ENCODE measurements at places on chromosomes 13 and 19.
A peak's percentile ranks its signal among the peaks of the same experiment; 100 is the strongest.

DNA sequence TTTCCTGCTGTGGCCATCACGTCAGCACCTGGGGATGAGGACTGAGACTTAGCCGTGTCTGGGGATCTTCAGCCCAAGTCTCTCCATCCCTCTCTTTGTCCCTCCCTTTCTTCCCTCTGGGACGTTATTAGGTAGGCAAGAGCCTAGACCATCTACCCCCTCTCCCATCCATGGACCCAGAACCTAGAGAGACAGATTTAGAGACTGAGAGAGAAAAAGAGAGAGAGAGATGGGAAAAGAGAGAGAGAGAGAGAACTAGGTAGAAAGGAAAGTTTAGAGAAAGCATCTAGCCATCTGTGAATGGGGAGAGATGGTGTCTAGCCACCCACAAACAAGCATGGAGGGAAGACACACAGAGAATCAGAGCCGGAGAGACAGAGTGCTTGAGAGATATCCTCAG, 473 bp downstream of the KLK4 start:
- no peak for DNase-seq

GRCh38 chr19:49626226-49626625, 13.7 kb downstream of the RRAS start:
- DNase-seq, result no peak

GRCh38 chr13:64029343-64030093, 2613.9 kb upstream of the PCDH20 start:
- no peak for DNase-seq

- no peak for DNase-seq
These were observed 305.8 kb downstream of the MTUS2 start for GRCh38 chr13:29125934-29126424.

- DNase-seq, result no peak
These were observed 86.7 kb downstream of the MBNL2 start for GRCh38 chr13:97308735-97309429.

GRCh38 chr13:59061621-59062020, 1102.1 kb downstream of the DIAPH3 start:
- DNase-seq, result no peak

- no peak for DNase-seq
These were observed 2.7 kb downstream of the MKNK2 start for GRCh38 chr19:2048104-2048958.

GRCh38 chr19:408441-408901, 476 bp downstream of the C2CD4C start:
- peak; percentile 69 for DNase-seq

DNA sequence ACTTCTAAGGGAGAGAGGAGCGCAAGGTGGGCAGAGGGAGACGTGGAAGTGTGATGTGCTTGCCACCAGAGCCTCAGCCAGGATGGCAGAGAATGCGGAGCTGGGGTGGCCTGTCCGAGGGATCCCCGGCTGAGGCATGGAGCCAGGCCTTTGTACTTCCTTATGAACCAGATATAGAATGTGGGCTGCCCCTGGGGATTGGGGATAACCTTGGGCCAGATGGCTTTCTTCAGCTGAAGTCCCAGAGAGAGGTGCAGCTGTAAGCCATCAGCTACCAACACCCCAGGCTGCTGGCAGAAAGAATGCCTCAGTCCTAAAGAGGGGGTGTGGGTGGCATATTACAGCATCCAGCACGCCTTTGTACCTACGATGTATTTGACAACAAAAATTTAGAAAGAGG, 25.5 kb upstream of the FBXO17 start:
- no peak for DNase-seq

- DNase-seq, result no peak
These were observed 39.2 kb downstream of the WDFY2 start for GRCh38 chr13:51623473-51623872.

DNA sequence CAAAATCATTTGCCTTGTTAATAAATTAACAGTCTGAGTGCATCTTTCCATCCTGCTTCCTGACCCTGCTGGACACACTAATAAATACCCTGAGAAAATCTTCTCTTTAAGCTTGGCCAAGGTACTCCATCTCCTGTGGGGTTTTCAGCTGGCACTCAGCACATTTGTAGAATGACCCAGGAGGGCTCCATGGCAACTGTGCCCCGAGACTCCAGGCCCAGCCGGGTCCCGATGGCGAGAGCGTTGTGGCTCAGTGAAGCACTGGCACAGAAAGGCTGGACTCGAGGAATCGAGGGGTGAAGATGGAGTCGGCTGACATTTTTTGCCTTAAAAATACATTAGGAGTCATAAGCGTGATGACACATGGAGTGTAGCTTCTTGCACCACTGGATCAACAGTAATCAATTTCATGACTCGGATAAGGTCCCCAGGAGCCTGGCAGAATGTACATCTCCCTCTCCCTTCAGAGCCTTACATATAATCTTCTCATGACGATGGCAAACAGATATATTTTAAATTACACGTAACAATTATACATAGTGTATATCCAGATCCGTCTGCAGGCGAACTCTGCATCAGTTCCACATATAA, 85.4 kb downstream of the SLC7A1 start:
- no peak for DNase-seq

GRCh38 chr13:94335761-94336526, 143.5 kb downstream of the DCT start:
- DNase-seq, result peak; percentile 51

- no peak for DNase-seq
These were observed 93.4 kb downstream of the KCTD12 start for GRCh38 chr13:76792731-76793347.

GRCh38 chr13:71831716-71832115, 35.3 kb downstream of the DACH1 start:
- DNase-seq, result peak; percentile 23

- DNase-seq, result peak; percentile 73
These were observed 124.2 kb downstream of the TBC1D4 start for GRCh38 chr13:75357576-75358289.

DNA sequence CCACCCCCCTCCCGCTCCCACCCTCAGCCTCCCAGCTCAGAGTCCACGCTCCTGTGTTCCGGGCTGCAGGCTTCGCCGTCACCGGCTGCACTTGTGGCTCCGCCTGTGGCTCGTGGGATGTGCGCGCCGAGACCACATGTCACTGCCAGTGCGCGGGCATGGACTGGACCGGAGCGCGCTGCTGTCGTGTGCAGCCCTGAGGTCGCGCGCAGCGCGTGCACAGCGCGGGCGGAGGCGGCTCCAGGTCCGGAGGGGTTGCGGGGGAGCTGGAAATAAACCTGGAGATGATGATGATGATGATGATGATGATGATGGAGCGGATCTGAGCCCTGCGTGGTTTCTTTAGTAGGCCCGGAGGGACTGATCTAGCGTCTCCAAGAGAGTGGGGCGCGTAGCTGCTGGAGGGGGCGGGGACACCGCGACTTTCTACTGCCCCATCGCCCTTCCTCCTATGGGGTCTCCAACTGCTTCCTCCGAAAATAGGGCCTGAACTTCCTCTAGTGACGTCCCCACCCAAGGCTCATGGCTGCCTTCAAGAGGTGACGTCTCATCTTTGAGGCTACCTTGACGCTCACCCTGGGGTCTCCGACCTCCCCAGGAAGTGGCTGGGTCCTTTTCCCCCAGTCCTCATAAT, 1.4 kb downstream of the RETN start:
- DNase-seq, result no peak

DNA sequence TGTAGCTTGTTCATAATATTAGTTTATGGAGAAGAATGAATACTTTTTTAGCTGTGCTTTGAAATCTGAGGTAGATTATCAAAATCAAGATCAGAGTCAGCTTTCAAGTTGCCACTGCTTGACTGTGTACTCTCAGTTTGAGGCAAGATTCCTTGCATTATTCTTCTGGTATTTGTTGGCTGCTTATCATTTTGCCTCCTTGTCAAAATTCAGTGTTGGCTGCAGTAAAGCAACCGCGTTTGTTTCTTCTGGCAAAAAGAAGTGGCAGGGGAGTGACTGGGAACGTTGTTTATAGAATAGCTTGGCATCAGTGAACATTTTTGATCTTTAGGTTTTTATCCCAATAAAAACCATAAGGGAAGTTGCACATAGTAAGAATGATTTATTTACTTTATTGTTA, 419.3 kb upstream of the GPC6 start:
- DNase-seq, result no peak

DNA sequence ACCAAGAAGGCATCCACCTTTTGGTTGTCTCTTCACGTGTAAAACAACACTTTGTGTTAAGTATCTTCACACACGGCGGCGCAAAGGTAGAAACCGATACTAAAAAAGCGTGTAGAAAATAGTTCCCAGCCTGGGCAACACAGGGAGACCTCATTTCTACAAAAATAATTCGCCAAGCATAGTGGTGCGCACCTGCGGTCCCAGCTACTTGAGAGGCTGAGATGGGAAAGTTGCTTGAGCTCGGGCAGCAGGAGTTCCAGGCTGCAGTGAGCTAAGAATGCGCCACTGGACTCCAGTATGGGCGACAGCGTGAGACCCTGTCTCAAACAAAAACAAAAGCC, 573 bp upstream of the ERCC5 start:
- DNase-seq, result no peak

- DNase-seq, result no peak
These were observed 932.3 kb downstream of the EFNB2 start for GRCh38 chr13:105602956-105603670.

DNA sequence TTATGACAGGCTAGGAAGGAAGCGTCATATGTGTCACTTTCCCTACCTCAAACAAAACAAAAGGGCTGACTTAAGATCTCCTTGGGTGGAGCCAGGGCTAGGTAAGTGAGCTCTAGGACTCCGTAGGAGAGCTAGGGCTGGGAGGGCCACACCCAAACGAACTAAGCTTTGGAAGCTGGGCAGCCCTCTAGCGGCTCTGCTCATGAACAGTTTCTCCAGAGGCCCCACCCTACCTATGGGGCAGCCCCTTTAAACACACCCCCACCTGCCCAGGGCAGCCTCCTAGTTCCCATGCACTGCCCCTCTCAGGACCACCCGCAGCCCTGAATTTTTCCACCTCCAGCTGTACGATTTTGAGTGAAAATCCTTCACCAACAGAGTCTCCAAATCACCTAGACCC, 3.5 kb downstream of the PEG3 start:
- no peak for DNase-seq

GRCh38 chr19:46791944-46792343, 3.5 kb upstream of the SLC1A5 start:
- peak; percentile 48 for DNase-seq

DNA sequence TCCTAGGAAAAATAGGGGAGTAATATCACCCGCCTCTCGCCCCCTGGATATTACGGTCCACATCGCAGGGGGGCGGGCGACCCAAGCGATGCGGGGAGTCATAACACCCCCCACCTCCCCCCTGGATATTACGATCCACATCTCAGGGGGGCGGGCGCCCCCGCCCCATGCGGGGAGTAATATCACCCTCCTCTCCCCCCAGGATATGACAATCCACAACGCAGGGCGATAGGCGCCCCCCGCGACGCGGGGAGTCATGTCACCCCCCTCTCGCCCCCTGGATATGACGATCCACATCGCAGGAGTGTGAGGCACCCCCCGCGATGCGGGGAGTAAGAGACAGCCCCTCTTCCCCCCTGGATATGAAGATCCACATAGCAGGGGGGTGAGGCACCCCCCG, 684.4 kb upstream of the PCDH9 start:
- DNase-seq, result no peak

GRCh38 chr13:52371736-52372247, 34.2 kb downstream of the THSD1 start:
- DNase-seq, result peak; percentile 71

- no peak for DNase-seq
These were observed 12.1 kb downstream of the SLC5A5 start for GRCh38 chr19:17883627-17884410.

DNA sequence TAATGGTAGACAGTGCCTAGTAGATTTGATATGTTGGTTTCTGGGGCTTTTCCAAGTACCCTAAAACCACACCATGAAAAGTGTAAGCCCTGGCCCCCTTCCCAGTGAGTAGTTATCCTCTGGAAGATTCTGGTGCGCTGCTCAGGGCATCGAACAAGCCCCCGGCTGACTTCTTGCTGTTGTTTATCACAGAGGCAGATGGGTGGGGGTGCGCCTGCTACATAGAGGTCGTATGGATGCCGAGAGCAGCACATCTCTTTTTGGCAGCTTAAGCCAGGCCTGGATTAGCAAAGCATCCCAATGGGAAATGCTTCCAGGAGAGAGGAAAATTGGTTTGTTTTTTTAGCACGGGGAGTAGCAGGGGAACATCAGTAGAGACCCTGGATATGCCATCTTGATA, 26.3 kb upstream of the SPATA13 start:
- no peak for DNase-seq

DNA sequence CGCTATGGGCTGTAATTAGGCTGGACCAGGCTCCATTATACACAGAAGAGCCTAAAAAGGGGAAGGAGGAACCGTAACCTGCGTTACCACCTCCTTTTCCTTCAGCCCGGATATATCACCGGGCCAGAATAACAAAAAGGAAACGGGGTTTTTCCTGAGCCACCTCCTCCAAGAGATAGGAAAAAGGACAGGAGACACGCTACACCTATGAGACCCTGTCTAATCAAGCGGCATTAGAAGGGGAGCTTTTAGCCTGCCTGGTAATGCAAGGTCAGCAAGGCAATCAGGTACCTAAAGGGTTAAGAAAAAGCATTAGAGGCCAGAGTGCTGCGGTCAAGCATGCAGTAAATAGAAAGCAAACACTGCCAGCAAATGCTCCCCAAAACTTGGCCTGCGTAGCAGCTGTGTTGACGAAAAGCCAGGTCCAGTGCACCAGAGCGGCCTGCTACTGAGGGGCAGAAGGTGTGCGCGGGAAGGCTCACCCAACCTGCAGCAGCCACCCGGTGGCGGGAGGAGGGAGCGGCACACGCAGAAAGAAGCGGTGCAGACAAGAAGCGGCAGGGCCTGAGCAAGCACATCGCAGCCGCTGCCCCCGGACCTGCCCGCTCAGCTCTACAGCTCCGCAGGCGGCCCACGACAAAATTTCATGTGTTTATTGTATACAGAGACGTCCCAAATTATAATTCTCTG, 1466.1 kb downstream of the UQCRFS1 start:
- DNase-seq, result no peak

- DNase-seq, result no peak
These were observed 50.1 kb upstream of the OBI1 start for GRCh38 chr13:78709028-78709427.

DNA sequence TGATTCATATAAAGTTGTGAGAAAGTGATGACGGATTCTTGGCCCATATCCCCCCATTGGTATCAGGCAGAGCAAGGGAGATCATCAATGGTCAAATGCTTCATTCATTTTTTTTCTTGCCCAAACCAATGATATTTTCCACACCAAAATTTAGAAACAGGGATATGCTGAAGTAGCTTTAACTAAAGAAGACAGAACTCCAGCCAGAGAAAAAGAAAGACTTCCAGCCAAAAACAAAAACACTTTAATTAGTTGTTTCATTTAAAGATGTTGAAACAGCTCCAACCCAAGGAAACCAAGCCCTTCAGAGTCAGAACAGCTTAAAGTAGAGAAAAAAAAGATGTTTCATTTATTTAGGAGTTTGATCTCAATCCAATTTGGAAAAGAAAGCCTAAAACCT, 358.9 kb upstream of the NBEA start:
- DNase-seq, result no peak

GRCh38 chr19:47541518-47541917, 26.7 kb upstream of the NAPA start:
- no peak for DNase-seq

GRCh38 chr13:36513266-36513665, 81.0 kb downstream of the CCNA1 start:
- DNase-seq, result no peak

GRCh38 chr19:49335071-49335783, at the start of gene CD37:
TSS of gene CD37 (plus strand) at chr19:49335406. CDS start at chr19:49335541, 135 bp downstream.
- DNase-seq, result no peak
